Regular cardiac myocyte (primary cell): ENCODE measurements at places on chromosomes 3 and 15. TPM values are rescaled to one million over a fixed set of nuclear protein-coding genes. Genes with fewer than 3 reads are reported as not detected.

Gene ITGB5
- 274 and 602 TPM in 2 replicates for total RNA-seq

Gene ITPR1
- total RNA-seq, result 36.4 and 104 TPM in 2 replicates

Gene CCPG1
- 57.7 and 172 TPM in 2 replicates for total RNA-seq

Gene ATOSA
- total RNA-seq, result 10.9 and 15.2 TPM in 2 replicates

Gene MGLL
- total RNA-seq, result 46.6 and 55.2 TPM in 2 replicates

Gene NR1I2
- 0.28 TPM in 1 of 2 replicates, not detected in the other for total RNA-seq

Gene GHSR
- not detected in 2 replicates for total RNA-seq

Gene IGSF10
- total RNA-seq, result under 0.01 and 0.19 TPM in 2 replicates

Gene SETD5
- total RNA-seq, result 36.6 and 42.8 TPM in 2 replicates

Gene NCEH1
- 19.2 and 53.1 TPM in 2 replicates for total RNA-seq

Gene MAP2K5
- 2.7 and 4.8 TPM in 2 replicates for total RNA-seq

Gene PTPRG
- 18.6 and 30.4 TPM in 2 replicates for total RNA-seq

Gene C15orf62
- not detected in 2 replicates for total RNA-seq

Gene ZPLD1
- total RNA-seq, result 0.19 and 0.56 TPM in 2 replicates

Gene MUC13
- not detected in 2 replicates for total RNA-seq

Gene TMC3
- 0.19 and 3.9 TPM in 2 replicates for total RNA-seq

Gene TRPM1
- total RNA-seq, result under 0.01 TPM in 1 of 2 replicates, not detected in the other

Gene TNFAIP8L3
- 17.8 and 23.8 TPM in 2 replicates for total RNA-seq

Gene IFT122
- 19.7 and 21.1 TPM in 2 replicates for total RNA-seq

Gene IL1RAP
- 11.9 and 32.7 TPM in 2 replicates for total RNA-seq

Gene CCR8
- not detected in 2 replicates for total RNA-seq

Gene TRH
- under 0.01 and 0.38 TPM in 2 replicates for total RNA-seq

Gene MYD88
- total RNA-seq, result 7.6 and 23.0 TPM in 2 replicates

Gene PLIN1
- under 0.01 and 0.28 TPM in 2 replicates for total RNA-seq

Gene COL6A5
- not detected in 2 replicates for total RNA-seq

Gene CADPS
- total RNA-seq, result 0.85 TPM in 1 of 2 replicates, not detected in the other

Gene GOLGA8G
- not detected in 2 replicates for total RNA-seq

Gene GMPS
- 46.2 and 95.7 TPM in 2 replicates for total RNA-seq

Gene NDN
- 43.7 and 59.8 TPM in 2 replicates for total RNA-seq

Gene CEP19
- 3.3 and 5.1 TPM in 2 replicates for total RNA-seq

Gene C3orf52
- total RNA-seq, result 7.9 and 9.3 TPM in 2 replicates

Gene P2RY12
- 0.28 TPM in 1 of 2 replicates, not detected in the other for total RNA-seq

Gene MESP2
- 0.56 and 0.77 TPM in 2 replicates for total RNA-seq

Gene SNTN
- not detected in 2 replicates for total RNA-seq

Gene SPATA12
- not detected in 2 replicates for total RNA-seq

Gene ANKRD34C
- not detected in 2 replicates for total RNA-seq

Gene TMEM158
- total RNA-seq, result 27.2 and 40.3 TPM in 2 replicates

Gene ADCY5
- under 0.01 TPM in 1 of 2 replicates, not detected in the other for total RNA-seq

Gene UBE2E2
- 63.3 and 84.3 TPM in 2 replicates for total RNA-seq

Gene WDR72
- under 0.01 TPM in 1 of 2 replicates, not detected in the other for total RNA-seq

Gene CHRNA7
- 0.19 and 0.28 TPM in 2 replicates for total RNA-seq
